A549 treated with dexamethasone at 1 μM for 4 hours (cell line): ENCODE measurements at places on chromosomes 11 and 22. TPM values are rescaled to one million over a fixed set of nuclear protein-coding genes. Genes with fewer than 3 reads are reported as not detected.

The DERL3 gene
- 0.35 to 0.88 TPM (median 0.74 TPM) in 5 replicates for total RNA-seq

The SCGB1A1 gene
- total RNA-seq = 0.27 to 0.32 TPM in 2 of 5 replicates, not detected in the others

The THY1 gene
- total RNA-seq = 12.7 to 17.5 TPM (median 15.1 TPM) in 5 replicates

The CSF2RB gene
- total RNA-seq = 0.01 TPM in 1 of 5 replicates, not detected in the others

The OR10D3 gene
- total RNA-seq = not detected in 5 replicates

The OR8J1 gene
- not detected in 5 replicates for total RNA-seq

The MMP12 gene
- total RNA-seq = 0.04 to 0.12 TPM (median 0.08 TPM) in 4 of 5 replicates, not detected in the other

The PRR5L gene
- 11.4 to 15.6 TPM (median 13.2 TPM) in 5 replicates for total RNA-seq

The FAM180B gene
- 0.08 to 0.09 TPM in 2 of 5 replicates, not detected in the others for total RNA-seq

The PTGDR2 gene
- total RNA-seq = 0.05 to 0.14 TPM (median 0.10 TPM) in 5 replicates

The CASP5 gene
- not detected in 5 replicates for total RNA-seq

The PATE2 gene
- not detected in 5 replicates for total RNA-seq

The B3GAT3 gene
- total RNA-seq = 41.2 to 52.1 TPM (median 49.3 TPM) in 5 replicates

The TUT1 gene
- total RNA-seq = 11.1 to 16.9 TPM (median 16.6 TPM) in 5 replicates

The OR56A1 gene
- not detected in 5 replicates for total RNA-seq

The BACE1-AS gene
- 2.5 to 3.2 TPM (median 2.7 TPM) in 5 replicates for total RNA-seq

The BCO2 gene
- 0.92 to 1.7 TPM (median 1.3 TPM) in 5 replicates for total RNA-seq

The IL17REL gene
- total RNA-seq = 0.04 to 0.07 TPM (median 0.05 TPM) in 4 of 5 replicates, not detected in the other

The ADM gene
- total RNA-seq = 89.2 to 149 TPM (median 102 TPM) in 5 replicates

The CCDC81 gene
- total RNA-seq = 0.15 to 0.27 TPM (median 0.19 TPM) in 5 replicates
